ENCODE measurements at places on chromosomes 11 and 22.

DNA sequence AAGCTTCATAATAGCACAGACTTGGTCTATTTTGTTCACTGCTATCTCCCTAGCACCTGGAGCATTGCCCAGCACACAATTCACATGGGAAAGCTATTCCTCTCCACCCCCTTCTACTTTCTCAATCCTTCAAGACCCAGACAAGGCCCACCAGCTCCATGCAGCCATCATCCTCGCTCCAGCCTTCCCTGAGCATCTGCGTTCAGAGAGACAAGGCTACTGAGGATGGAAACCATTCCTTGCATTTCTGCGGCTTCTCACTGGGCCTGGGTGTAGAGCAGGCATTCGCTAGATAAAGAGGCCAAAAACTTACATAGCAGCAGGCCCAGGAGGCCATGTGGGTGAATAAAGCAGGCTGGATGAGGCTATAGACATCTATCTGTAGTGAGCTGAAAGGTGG, 530.8 kb downstream of the BUD13 start:
- no peak for DNase-seq

DNA sequence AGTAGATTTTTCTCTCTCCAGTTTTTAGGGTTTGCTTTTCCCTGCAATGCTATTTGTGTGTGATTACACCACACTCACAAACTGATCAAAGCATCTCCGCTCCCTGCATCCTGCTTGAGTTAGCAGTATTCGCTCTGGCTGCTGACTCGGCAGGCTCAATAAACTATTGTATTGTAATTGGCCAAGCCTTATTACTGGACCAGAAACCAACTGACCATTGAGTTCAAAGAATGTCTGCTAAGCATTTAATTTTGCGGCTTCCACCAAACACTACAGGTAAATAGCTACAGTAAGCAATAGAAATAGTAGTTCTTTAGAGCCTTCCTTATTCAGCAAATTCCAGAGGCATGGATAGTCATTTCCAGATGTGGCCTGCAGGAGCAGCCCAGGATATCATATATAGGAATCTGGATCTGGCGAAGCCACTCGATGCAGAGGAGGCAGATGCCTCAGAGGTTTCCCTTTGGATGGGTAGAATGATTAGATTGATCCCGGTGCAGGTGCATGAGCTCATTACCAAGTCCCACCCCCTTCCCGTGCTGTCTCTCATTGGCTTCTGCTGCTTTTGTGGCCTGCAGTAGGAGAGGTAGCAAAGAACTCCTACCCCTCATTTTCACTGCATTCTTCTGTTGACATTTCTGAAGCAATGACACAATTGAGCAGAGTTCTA, 77.3 kb downstream of the COMMD9 start:
- DNase-seq: peak; percentile 77

DNA sequence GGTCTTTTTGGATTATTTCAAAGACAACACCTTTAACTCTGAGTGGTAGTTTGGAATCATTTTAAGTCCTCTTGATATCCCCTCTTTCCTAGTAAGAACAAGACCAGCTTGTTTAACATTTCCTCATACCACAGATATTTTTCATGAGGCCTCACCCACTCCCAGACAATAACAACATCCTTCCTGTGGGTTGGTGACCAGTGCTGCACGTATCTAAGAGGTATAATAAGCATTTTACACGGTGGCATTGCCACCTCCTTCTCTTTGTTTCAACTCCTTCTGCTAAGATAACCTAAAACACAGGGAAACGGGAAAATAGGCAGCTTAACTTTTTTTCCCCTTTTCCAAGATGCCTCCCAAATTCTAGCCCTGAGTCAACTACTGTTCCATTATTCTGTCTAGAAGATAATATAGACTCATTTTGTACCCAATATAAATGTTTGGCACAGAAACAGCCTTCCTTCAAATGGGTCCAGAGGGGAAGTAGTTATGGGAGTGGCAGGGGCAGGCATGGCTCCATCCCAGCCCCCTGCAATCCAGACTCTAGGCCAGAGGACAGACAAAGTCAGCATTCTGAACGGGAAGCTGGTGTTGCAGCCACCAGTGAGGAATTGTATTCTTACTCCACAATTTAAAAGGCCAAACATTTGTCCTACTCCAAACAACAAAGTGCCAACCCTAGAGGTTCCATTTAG, 28.5 kb downstream of the MAML2 start:
- no peak for DNase-seq

GRCh38 chr11:46669711-46670139, 30.7 kb downstream of the ARHGAP1 start:
- peak; percentile 55 for DNase-seq

DNA sequence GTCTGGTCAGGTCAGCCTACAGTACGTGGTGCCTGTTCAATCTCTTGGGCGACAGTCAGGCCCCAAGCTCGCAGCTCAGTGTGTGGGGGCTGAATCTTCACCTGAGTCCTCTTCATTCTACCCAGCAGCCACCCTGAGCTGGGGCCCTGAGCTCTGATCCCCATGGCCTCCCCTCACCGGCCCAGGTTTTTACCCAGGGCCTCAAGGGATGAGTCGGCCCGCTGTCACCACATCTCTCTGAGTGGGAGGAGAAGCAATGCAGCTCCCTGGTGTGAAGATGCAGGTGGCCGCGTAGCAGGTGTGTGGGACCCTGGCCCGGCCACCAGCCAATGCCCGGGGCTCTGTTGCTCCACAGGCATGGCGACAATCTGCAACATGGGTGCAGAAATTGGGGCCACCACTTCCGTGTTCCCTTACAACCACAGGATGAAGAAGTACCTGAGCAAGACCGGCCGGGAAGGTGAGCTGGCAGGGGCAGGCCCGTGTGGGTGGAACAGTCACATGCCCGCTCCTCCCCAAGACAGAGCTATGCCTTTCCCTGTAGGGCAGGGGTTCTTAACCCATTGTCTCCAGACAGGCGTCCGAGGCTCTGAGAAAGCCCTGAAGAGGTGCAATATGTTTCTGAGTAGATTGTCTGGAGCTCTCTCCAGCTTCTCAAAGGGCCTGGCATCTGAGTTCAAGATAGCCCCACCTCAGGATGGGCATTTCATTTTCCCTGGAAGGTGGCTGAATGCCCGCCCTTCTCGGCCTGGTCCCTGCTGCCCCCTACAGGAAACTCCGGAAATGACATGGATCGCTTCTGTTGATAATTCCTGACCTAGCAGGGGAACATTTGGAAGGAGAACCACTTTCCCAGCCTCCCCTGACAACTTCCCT, 26.9 kb downstream of the POLR3H start:
- peak; percentile 66 for DNase-seq

- DNase-seq: no peak
Observed at GRCh38 chr22:46289244-46289891, 7.3 kb upstream of the GTSE1 start.

DNA sequence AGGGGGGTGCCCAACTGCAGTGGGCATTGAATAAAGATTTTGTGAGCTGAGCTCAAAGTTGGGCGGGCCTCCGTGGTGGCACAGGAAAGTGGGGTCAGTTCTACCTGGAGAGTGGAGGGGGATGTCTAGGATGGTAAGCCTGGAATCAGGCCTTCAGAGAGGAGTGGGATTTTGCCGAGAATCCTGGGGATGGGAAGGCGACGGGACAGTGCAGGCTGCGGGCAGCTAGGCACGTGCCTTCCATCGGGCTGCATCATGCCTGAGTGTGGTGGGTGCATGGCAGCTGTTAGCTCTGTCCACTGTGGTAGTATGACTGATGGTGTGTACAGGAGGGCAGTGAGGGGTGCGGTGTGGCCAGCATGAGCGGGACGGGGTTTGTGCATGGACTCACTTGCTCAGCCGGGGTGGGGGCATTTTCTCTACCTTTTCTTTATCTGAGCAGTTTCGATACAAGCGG, 3.6 kb downstream of the SHANK3 start:
- DNase-seq: no peak

DNA sequence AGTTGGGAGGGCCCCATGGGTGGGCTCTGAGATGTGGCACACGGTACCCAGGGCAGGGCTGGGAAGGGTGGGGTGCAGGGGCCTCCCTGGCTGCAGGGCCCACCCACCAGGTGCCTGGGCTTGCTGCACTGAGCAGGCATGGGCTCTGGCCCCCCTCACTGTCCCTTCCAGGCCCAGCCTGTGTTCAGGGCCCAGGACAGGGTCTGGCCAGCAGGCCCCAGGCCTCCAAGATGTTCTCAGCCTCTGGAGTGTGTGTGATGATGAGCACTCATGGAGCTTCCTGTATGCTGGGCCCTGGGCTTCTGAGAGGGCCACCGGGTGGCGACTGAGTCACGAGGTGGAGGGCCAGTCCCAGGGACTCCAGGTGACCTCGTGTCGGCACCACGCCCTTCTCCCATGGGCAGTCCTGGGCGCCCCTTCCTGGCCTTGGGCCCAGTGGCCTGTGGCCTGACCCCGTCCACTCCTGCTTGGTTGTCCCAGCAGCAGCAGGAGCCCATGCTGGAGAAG, 55.9 kb upstream of the CCDC188 start:
- DNase-seq: no peak

- DNase-seq: no peak
Observed at GRCh38 chr22:48934446-48934845, 893.2 kb downstream of the BRD1 start.
